Hematopoietic multipotent progenitor cell treated with erythropoietin and hydrocortisone succinate and interleukin-3 and kit ligand, for 6 days (in vitro differentiated cells): ENCODE measurements at places on chromosomes 7 and 10.

DNA sequence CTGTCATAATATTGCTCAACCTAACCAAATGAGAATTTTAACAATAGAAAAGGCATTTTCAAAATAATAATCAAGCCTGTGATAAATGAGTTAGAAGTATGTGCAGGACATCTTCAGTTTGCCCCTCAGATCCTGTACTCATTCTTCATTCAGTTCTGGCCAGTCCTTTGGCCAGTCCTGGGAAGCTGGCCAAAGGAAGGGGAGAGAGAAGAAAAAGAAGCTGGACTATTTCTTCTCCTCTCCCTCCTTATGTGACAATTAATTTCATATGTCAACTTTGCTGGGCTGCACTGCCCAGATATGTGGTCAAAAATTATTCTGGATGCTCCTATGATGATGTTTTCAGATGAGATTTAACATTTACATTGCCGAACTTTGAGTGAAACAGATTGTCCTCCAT lies 31.6 kb upstream of the ITGB8 start:
- no peak for DNase-seq

DNA sequence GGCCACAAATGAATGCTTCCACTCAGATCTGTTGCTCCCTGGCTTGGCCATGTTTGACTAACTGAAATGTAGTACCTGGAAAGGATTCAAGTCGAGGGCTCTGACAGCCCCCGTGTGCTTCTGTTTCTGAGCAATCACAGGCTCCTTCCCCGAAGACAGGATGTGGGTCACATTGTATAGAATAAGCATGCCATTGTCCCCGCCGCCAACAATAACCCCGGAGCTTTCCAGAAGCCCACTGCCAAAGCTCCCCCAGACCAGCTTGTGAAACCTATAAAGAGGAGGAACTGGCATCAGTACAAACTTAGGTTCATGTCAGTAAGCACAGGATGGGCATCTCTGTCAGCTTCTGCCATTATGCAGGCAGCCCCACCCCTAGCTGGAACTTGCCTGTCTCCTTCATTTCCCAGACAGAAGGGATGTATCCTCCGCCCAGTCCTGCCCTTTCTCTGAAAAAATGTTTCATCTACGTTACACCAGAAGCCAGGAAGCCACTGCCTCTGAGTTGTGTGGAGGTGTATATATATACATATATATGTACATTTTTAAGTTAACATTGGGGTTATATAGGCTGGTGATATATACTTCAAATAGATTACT lies 10.3 kb downstream of the SEC31B start:
- DNase-seq: no peak

DNA sequence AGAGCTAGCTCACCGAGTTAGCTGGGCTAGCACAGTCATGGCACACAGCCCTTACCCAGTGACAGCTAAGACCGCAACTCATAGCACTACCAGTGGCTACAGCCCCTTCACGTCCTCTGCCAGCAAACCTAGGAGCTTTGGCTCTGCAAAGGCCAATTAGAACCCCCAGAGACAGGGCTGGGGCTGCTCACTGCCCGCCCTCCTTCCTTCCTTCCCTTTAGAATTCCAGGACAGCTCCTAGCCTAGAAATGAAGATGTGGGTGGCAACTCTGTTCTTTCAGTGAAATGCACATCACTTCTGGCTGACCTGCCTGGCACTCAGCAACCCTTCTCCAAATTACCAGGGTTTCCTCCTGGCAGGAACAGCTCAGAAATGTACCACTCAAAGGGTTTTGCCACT lies 99.9 kb downstream of the FAM53B start:
- no peak for DNase-seq

DNA sequence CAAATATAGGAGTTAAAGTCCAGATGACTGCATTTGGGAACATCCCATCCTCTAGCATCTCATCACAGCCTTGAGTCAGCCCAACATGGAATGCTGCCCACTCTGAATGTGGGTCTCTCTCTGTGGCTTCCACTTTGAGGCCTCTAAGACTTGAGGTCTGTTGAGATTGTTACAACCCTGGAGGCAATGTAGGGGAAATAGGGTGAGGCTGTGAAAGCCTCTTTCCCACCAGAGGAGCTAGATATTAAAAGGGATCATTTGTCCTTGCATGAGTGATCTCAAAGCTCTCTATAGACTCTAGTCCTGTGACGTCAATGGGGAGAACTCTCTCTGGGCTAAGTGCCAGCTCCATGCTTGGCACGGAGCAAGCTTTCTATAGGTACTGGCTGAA lies 6.4 kb upstream of the GOLGA7B start:
- peak; percentile 17 for DNase-seq

GRCh38 chr7:2030475-2031450 lies 202.0 kb downstream of the MAD1L1 start:
- peak; percentile 53 for DNase-seq

DNA sequence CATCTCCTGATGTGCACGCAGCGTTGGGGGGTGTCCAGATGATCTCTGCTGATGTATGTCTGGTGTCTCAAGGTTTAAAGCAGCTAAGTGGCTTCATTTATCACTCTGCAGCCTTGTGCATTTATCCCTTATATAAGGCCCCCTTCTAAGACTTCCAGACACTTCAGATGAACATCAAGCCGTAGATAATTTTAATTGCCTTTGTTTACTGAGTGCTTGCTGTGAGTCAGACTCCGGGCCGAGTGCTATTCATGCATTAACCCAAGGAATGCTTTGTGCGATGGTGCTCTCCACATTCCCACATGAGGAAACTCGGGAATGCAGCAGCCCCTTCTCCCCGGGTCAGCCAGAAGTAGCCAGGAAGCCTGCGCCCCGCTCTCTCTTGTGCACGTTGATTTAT lies 328.6 kb upstream of the COBL start:
- no peak for DNase-seq

DNA sequence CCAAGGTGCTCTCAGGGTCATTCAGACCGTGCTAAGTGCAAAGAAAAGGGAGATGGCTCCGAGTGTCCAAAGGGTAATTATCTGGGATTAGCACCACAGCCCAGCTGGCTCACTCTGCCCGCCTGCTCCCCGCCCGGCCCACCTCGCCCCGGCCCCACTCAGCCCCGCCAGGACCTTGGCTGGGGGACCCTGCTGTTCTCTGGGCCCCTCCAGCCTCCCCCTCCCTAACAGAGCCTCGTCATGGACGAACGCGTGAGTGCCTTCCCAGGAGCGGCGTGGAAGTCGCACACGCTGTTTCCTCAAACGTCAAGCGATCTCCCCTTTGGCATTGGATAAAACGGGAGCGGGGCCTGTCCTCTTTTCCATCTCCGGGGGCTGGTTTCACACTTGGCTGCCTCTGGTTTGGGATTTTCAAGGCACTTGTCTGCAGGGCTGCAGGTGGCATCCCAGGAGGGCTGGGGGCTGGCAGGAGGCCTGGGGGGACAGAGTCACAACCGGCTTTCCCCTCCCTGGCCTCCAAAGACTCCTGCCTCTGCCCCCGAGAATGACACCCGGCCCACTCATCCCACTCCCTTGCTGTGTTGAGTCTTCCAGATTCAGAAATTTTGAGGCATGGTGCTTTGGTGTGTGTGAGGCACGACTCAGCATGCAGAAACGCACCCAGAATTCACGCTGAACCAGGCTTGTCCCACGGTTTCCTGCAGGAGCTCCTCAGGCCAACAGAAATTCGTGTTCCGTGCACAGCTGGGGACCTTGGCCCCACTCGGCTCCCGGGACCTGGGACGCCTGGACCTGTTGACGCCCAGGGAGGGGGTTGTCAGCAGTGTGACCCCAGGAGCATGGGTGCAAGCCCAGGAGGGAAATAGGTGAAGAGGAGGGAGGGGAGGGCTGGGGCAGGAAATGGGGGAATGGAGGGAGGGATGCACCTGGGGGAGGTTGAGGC lies 110.0 kb downstream of the PDGFA start:
- no peak for DNase-seq

DNA sequence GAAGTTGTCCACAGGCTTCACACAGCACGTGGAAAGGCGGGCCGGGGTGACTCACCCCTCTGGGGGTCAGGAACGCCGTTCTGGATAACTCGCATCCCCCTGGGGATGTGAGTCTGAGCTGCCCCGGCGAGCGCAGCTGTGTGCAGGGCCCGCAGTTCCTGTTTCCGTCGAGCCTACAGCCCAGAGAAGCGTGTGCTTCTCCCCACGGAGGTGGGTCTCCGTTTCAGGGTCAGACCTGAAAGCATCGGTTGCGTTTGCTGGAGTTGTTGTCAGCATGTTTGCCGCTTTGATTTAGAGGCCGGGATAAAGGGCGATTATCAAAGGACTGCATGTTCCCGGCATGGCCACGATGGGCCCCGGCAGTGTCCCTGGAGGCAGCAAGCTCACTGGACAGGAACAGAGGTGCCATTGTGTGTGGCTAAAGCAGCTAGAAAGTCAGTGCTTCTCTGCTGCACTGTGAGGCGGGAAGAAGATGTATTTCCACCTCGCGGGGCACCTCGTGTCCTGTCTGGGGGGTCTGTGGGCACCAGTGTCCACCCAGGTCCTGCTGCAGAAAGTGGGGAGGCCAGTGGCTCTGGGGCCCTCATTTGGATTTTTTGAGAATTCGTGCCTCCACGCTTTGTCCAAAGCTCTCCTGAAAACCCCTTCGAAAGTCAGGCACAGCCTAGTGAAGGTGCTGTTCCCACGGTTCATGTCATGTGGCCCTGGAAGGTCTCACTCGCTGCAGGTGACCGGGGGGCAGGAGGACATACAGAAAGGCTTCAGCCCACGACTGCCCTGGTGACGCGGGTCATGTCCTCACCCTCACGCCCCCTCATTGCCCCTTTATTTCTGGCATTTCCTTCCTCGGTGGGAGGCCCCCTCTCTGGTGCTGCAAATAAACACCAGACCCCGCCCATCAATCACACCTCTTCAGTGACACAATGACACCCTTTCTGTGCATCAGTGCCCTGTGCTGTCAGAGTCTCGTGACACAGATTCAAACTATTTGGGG lies 27.4 kb upstream of the GDI2 start:
- DNase-seq: no peak

GRCh38 chr7:112283382-112283910 lies 77.0 kb downstream of the ZNF277 start:
- no peak for DNase-seq

DNA sequence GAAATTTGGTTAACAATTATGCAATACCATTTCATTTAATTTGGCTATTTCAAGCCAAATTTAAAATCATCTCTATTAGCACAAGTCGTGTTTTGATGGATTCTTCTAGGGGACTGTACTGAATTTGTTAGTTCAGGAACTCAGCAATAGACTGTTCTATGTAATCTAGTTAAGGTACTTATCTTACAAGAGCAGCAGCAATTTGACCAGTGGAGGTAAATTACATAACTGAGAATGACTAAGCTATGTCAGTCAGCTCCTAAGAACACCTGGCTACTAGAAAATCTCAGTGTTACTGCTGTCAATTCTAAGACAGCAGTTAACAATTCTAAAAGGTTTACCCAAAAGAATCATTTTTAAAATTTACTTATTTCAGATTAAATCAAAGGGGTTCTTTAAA lies 513.9 kb upstream of the ZWINT start:
- no peak for DNase-seq

GRCh38 chr7:86818903-86819302 lies 175.2 kb downstream of the GRM3 start:
- no peak for DNase-seq

- DNase-seq: no peak
These were observed 147.2 kb downstream of the DNAJB6 start for GRCh38 chr7:157483971-157484410.

- DNase-seq: no peak
These were observed 92.2 kb upstream of the LAMB4 start for GRCh38 chr7:108222236-108222892.

- DNase-seq: no peak
These were observed 64.8 kb upstream of the MEOX2 start for GRCh38 chr7:15751191-15751701.

DNA sequence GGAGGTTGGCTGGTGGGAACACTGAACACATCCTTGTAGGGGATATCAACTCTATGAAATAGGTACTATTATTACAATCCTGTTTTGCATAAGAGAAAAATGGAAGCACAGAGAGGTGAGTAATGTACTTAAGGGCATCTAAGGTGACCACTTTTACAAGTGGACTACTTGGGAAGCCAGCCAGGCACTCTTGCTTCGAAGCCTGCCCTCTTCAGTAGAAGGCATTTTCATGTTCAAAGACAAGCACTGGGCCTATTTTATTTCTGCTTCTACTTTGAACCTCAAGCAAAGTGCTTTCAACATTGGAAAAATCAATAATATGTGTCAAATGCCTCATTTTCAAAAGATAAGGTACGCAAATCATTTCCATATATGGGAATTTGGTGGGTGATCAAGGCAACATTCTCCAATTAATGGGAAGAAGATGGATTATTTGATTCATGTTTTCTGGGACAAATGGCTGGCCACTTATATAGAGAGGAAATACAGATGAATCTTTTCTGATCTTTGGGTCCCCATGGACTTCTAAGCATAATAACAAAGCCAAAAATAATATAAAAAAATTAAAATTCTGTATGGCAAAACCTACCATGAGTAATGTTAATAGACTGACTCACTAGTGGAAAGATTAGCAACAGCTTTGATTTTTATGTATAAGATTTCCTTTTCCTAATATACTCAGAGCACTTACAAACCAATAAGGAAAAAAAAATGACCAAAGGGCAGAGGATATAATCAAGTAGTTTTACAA lies 270.2 kb downstream of the FRMD4A start:
- no peak for DNase-seq

GRCh38 chr7:116598861-116599260 lies 73.1 kb upstream of the MET start:
- DNase-seq: no peak

DNA sequence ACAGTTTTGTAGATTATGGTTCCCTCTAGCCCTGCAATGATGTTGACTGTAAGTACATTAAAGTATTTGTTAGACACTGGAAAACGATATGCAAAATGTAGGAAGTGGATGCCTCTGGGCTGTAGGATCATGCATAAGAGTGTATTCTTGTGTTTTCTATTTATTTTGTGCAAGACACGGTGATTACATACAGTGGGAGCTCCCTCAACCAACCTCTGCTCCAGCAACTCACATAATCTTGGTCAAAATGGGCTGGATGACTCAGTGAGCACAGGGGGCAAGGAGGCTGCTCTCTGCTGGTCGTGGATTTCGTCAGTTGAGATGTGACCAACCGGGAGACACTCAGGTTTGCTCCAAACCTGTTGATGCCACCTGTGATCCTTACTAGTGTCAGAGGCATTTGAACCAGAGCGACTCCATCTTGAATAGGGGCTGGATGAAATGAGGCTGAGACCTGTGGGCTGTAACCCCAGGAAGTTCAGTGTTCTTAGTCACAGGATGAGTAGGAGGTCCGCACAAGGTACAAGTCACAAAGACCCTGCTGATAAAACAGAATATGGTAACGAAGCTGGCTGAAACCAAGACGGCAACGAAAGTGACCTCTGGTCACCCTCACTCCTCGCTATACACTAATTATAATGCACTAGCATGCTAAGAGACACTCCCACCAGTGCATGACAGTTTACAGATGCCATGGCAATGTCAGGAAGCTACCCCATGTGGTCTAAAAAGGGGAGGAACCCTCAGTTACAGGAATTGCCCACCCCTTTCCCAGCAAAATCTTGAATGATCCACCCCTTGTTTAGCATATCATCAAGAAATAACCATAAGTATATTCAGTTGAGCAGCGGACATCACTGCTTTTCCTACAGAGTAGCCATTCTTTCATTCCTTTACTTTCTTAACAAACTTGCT lies 56.4 kb upstream of the FAM20C start:
- no peak for DNase-seq

- DNase-seq: peak; percentile 77
These were observed 132.4 kb downstream of the TSPAN12 start for GRCh38 chr7:120725376-120726039.

- DNase-seq: no peak
These were observed 4.8 kb upstream of the PILRB start for GRCh38 chr7:100352984-100353684.
